ENCODE measurements at places on chromosomes 13 and 19. TPM values are rescaled to one million over a fixed set of nuclear protein-coding genes. Genes with fewer than 3 reads are reported as not detected.

- H3K4me3 ChIP-seq: no peak overlapping the region
- H3K27ac ChIP-seq: no peak overlapping the region
- H3K4me1 ChIP-seq: peaks cover 9% of the 10 kb centered on the region
- no peaks in the 10 kb centered on the region for H3K27me3 ChIP-seq
- DNase-seq: no peak
These were observed 178.1 kb downstream of the FLT1 start for GRCh38 chr13:28316836-28317235.

DNA sequence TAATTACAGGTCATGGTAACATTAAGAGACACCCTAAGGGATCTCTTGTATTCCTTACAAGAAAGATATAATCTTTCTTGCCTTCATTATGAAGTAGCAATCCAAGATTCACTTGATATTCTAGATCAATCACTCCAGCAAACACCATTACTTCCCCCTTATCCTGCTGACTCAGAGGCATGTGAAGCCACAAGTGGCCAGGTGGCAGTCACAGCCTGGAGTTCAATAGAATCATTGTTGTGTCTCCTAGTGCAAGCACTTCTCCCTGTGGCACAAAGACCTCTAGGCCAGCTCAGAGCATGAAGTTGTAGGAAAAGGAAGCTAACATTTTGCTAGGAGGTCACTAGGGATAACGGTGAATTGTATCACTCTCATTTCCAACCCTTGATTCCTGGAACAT is 864.3 kb upstream of the ATXN8OS start:
- no peak overlapping the region for H3K27ac ChIP-seq
- no peak overlapping the region for H3K4me3 ChIP-seq
- peak; percentile 5 for DNase-seq
- no peaks in the 10 kb centered on the region for H3K4me1 ChIP-seq
- no peaks in the 10 kb centered on the region for H3K36me3 ChIP-seq

DNA sequence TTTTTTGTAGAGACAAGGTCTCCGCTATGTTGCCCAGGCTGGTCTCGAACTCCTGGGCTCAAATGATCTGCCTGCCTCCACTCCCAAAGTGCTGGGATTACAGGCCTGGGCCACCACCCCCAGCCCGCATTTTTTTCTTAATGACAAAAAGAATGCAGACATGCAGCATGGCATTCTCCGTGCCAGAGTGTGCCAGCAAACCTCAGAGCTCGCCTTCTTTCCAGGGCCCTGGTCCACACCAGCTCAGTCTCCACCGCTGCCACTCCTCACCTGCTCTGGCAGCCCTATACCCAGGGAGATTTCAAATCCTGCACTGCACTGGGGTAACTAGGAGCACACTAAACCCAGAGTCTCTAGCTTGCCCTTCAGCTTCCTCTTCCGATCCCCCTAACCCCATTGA is 41.7 kb downstream of the ZIC5 start:
- H3K4me3 ChIP-seq: no peak overlapping the region
- no peak for DNase-seq
- no peaks in the 10 kb centered on the region for H3K27me3 ChIP-seq
- no peaks in the 10 kb centered on the region for H3K36me3 ChIP-seq
- no peak overlapping the region for H3K27ac ChIP-seq

DNA sequence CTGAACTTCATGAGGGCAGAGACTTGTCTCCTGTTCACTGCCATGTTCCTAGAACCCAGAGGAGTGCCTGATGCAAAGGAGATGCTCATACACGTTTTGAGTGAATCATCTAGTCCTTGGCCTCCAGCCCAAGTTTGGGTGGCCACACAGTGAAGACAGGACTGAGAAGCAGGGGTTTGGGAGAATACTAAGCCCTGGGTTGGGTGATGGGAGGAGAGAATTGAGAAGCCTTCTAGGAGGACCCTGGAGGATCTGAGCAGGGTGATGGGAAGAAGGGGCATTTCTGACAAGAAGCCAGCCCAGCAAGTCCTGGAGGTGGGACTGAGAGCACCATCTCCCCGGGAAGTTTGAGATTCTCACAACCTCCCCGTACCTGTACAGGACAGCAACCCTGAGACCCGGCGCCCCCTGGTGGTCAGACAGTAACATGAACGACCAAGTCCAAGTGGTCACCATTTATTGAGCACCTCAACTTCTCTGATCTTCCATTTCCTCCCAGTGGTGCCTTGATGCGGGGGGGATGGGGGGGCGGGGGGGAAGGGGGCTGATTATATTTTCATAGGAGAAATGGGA is 11.0 kb downstream of the CTU1 start:
- H3K4me3 ChIP-seq: no peak overlapping the region
- H3K36me3 ChIP-seq: peaks cover 3% of the 10 kb centered on the region
- H3K27ac ChIP-seq: no peak overlapping the region
- peak; percentile 77 for DNase-seq

- DNase-seq: no peak
- H3K4me3 ChIP-seq: no peak overlapping the region
- H3K4me1 ChIP-seq: no peaks in the 10 kb centered on the region
- no peaks in the 10 kb centered on the region for H3K36me3 ChIP-seq
These were observed 212.5 kb upstream of the SOX1 start for GRCh38 chr13:111854403-111854802.

- H3K36me3 ChIP-seq: no peaks in the 10 kb centered on the region
- no peak for DNase-seq
- H3K27ac ChIP-seq: no peak overlapping the region
- no peak overlapping the region for H3K4me3 ChIP-seq
These were observed 3.3 kb upstream of the RASA3 start for GRCh38 chr13:114135731-114136171.

- H3K4me1 ChIP-seq: no peaks in the 10 kb centered on the region
- no peaks in the 10 kb centered on the region for H3K27me3 ChIP-seq
- H3K36me3 ChIP-seq: peaks cover 8% of the 10 kb centered on the region
- H3K27ac ChIP-seq: no peak overlapping the region
- no peak overlapping the region for H3K4me3 ChIP-seq
- DNase-seq: no peak
These were observed 33.0 kb downstream of the LYL1 start for GRCh38 chr19:13069415-13070359.

GRCh38 chr13:26465514-26465913 is 92.0 kb upstream of the WASF3 start:
- H3K27ac ChIP-seq: no peak overlapping the region
- H3K36me3 ChIP-seq: no peaks in the 10 kb centered on the region
- DNase-seq: no peak
- H3K4me3 ChIP-seq: no peak overlapping the region
- H3K4me1 ChIP-seq: no peaks in the 10 kb centered on the region

- no peak overlapping the region for H3K4me3 ChIP-seq
- H3K4me1 ChIP-seq: no peaks in the 10 kb centered on the region
- H3K36me3 ChIP-seq: no peaks in the 10 kb centered on the region
- H3K27me3 ChIP-seq: no peaks in the 10 kb centered on the region
- H3K27ac ChIP-seq: no peak overlapping the region
- no peak for DNase-seq
These were observed 29.7 kb downstream of the GPX4 start for GRCh38 chr19:1133471-1133929.

GRCh38 chr13:75739244-75739868 is 103.2 kb downstream of the LMO7 start:
- no peak overlapping the region for H3K4me3 ChIP-seq
- no peak overlapping the region for H3K27ac ChIP-seq
- H3K4me1 ChIP-seq: no peaks in the 10 kb centered on the region
- H3K27me3 ChIP-seq: no peaks in the 10 kb centered on the region

SERPINE3 gene
- not detected for total RNA-seq

ETV2 gene
- not detected for total RNA-seq

All from PC-3 (cell line).